Amniotic epithelial cell (primary cell): ENCODE measurements at places on chromosomes 5 and 9.

DNA sequence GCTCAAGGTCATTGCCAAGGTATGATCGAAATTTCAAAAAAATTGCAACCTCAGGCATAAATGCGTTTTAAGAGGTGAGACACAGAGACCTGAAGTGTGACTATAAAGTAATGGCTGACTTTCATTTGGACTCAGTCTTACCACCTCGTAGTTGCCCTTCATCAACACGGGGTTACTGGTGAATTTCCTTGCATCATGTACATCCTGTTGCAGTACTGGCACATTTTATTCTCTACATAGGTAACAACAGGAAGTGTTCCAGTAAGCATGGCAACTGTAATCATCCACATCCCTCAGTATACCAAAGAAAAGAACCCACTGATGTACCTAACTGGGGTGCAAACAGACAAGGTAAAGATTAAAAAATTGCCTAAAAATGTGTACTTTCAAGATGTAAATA is 29.3 kb downstream of the MOCS2 start:
- DNase-seq: no peak

- DNase-seq: peak; percentile 2
Observed at GRCh38 chr5:92177926-92178487, 794.9 kb upstream of the ARRDC3 start.

- DNase-seq: peak; percentile 11
Observed at GRCh38 chr9:131942146-131942720, 137.4 kb downstream of the MED27 start.

DNA sequence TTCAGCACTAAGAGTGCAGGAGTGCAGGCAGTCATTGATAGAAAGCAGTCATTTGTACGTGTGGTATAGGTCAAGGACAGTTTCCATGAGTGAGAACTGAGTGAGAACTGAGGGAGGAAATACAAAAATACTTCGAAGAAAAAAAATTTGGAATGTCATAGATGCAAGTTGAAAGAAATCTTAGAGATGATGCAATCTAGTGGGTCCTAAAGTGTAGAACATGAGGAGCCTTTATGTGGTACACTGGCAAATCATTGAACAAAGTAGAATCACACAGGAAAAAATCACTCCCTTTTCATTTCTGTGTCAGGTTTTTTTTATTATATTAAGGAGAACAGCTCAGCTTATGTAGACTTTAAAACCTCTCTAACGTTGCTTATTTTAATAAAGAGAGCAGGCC is 26.4 kb upstream of the SLC1A1 start:
- DNase-seq: no peak

- DNase-seq: no peak
Observed at GRCh38 chr5:132684922-132685720, 11.3 kb downstream of the IL4 start.

DNA sequence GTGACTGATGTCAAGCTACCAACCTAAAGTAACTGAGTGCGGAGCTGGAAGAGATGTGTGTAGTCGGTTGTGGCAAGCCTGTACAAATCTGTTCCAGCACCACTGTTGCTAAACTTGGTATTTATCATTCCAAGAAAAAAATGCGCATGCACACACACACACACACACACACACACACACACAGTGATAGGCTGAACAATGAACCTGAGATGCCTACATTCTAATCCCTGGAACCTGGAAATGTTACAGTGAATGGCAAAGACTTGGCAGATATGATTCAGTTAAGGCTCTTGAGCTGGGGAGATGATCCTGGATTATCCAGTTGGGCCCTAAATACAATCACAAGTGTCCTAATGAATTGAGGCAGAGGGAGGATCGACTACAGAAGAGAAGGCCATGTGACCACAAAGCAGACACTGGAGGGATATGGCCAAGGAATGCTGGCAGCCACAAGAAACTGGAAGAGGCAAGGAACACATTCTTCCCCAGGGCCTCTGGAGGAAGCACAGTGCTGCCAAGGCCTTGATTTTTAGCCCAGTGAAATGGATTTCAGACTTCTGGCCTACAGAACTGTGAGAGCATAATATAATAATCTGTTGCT is 49.7 kb upstream of the LHFPL2 start:
- peak; percentile 86 for DNase-seq

GRCh38 chr5:114056185-114056538 is 305.7 kb upstream of the KCNN2 start:
- no peak for DNase-seq

DNA sequence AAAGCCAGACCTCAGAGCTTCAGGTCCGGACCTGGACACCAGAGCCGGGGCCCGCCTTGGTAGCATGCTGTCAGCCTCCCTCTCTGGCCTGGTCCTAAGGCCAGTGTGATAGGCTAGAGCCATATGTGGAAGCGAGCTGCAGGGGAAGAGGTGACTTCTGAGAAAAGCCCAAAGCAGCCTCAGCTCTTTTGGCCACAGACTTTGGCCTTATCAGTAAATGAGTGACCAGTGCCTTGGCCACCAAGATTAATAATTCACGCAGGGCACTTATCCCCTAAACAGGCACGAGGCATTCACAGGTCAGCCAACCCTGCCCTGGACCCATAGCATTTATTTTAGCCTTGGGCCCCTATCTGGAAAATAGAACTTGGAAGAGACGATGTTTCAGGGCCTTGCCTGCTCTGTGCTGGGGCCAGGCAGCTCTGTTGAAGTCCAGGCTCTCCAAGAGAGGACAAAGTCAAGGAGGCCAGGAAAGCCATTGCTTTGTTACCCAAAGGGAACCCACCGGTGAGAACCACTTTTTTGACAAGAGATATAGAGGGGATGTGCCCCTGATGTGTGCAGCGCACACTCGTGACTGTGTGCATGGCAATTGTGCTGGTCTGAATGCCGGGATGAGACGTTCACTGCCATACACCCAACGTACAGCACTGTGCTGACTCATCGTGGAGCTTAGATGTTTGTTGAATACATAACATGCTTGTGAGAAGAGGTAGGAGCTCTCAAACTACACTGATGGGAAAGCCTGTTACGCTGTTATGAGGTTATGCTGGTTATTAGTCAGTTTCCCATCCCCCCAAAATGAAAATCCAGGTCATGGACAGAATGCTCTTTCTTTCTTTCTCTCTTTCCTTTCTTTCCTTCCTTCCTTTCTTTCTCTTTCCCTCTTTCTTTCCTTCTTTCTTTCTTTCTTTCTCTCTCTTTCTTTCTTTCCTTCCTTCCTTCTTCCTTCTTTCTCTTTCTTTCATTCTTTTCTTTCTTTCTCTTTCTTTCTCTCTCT is 5.0 kb upstream of the SLC34A1 start:
- peak; percentile 97 for DNase-seq

DNA sequence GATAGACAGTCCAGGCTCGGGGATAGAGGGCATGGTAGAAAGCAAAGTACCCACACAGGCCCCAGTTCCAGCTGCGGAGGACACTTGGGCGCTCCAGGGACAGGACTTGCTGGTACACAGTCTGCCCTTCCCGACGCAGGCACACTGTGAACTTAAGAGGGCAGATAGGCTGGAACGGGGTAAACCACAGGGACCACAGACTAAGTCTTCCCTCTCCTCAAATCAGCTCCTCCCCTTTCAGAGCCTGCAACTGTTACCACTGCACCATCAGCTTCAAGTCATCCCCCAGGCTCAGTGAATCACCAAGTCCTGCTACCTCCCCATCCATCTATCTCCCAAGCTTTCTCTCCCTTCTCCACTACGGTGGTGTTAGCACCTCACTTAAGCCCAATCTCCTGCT is 7.3 kb downstream of the GBA2 start:
- DNase-seq: peak; percentile 87

DNA sequence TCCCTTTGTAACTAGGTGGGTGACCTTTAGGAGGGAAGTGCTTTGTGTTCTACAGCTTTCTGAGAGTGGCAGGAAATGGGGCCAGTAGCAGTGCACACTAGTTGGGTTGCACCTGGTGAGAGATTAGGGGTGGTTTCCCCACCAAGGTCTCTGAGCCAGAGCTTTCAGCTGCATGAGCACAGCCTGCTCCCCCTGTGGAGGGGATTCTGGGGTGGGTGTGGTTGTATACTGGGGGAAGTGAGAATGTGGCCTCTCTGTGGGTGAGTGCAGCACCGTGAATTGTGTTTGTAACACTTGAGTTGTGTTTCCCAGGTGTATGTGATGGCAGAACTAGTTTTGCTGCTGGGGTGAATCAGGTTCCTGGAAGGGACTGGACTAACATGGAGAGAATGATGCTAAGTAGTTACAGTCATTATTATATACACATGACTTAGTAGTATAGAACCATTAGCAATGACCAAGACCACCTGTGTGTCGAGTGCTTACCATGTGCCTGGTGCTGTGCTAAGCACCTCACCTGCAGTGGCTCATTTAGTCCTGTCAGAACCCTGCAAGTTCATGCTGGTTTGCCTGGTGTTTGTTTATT is 11.8 kb upstream of the CXXC5 start:
- DNase-seq: no peak

DNA sequence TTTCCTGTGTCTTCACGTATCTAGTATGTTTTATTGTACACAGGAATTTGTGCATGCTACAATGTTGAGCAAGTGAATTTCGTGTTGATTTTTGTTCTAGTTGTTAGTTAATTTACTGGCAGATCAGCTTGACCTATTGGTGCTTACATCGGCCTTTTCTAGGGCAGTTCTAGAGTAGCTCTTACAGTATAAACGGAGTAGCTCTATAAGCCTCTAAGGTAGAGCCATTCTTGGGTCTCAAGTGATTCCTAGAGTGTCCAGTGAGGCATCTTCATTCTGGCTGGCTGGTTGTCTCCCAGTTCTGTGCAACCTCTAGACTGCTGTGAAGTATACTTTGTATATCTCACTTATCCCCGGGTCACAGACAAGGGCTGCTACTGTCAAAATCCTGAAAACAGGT is 364.6 kb downstream of the CDH10 start:
- no peak for DNase-seq

DNA sequence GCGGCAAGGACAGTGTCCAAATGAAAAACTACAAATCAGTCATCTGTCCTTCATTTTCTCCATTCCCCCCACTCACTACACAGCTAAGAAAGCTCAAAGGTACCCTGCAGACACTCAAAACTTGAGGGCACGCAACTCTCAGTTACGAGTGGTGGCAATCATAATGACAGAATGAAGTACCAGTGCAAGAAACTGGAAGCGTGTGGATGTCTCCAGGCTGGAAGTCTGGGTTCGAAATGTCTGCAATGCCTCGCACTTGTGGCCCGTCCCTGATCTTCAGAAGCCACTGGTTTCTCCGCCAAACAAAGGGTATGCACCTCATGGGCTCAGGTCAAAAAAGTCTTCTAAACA is 597 bp upstream of the CENPH start:
- DNase-seq: no peak

DNA sequence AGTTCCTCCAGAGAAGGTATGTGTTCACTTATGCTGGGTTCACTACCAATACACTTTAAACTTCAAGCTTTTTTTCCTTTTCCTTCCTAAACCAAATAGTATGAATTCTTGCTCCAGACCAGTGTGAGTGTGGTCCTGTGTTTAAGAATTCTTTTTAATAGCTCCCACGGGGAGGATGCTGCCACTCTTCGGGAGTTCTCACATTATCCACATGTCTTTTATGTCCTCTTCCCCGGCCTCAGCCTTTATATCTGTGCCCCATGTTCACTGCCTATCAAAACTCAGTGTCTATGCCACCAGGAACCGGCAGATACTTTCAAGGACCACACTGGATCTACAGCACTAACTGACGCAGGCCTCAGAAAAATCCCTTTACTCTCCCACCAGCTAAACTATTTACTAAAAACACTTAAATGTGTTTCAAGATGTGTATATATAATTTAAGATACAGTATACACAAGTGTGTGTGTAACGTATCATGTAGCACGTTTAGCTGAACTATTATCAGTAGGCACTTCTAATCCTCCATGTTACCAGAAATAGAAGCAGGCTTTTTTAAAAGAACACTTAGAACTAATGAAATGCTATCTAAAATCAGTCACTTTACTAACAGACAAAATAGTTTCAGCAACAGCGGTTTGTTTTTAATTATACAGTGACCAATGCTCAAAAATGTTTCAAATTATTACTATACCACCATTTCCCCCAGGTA is 88.0 kb downstream of the PLPP1 start:
- no peak for DNase-seq

DNA sequence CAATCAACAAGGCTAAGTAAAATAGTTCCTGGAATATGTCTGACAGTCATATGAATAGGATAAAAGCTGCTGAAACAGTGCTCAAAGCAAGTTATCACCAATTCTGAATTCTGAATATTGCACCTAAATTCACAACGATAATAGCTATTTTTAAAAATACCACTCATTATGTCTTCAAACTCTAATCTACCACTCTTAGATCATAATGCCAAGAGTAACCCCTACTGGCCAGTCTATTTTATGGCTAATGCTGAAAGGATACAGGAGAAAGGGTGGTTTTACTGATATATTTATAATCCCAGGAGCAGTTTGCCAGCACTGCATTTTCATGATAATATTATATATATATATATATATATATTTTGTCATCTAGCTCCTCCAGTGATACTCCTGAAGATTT is 232.8 kb downstream of the PDE4D start:
- peak; percentile 42 for DNase-seq

DNA sequence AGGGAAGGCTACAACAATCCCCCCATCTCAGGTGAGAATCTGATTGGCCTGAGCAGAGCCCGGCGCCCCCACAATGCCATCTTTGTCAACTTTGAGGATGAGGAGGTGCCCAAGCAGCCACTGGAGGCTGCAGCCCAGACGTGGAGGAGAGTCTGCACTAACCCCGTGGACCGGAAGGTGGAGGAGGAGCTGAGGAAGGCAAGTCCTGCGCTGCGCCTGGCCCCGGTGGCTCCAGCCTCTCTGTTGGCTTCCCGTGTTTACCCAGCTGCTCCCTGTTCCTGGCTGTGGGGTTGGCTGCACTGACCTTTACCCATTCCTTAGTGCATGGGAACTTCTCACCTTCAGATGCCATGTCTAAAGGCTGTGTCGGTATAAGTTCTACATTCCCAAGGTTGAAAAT is 11.0 kb upstream of the CEL start:
- DNase-seq: peak; percentile 12

DNA sequence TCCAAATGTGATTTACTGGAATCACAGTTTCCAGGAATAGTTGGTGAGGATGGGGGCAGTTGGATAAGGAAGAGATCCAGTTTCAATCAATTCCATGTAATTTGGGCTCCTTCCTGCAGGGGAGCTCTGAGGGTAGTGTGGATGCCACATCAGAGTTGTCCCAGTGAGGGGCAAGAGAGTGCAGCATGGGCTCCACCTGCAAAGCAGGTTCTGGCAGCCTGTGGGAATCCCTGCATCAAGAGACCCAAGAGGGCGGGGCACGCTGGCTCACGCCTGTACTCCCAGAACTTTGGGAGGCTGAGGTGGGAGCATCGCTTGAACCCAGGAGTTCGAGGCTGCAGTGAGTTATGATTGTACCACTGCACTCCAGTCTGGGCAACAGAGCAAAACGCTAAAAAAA is 188.5 kb downstream of the CACNA1B start:
- no peak for DNase-seq

GRCh38 chr9:116953271-116953670 is 266.2 kb downstream of the TRIM32 start:
- DNase-seq: no peak
